ENCODE measurements at places on chromosomes 1 and 21.

DNA sequence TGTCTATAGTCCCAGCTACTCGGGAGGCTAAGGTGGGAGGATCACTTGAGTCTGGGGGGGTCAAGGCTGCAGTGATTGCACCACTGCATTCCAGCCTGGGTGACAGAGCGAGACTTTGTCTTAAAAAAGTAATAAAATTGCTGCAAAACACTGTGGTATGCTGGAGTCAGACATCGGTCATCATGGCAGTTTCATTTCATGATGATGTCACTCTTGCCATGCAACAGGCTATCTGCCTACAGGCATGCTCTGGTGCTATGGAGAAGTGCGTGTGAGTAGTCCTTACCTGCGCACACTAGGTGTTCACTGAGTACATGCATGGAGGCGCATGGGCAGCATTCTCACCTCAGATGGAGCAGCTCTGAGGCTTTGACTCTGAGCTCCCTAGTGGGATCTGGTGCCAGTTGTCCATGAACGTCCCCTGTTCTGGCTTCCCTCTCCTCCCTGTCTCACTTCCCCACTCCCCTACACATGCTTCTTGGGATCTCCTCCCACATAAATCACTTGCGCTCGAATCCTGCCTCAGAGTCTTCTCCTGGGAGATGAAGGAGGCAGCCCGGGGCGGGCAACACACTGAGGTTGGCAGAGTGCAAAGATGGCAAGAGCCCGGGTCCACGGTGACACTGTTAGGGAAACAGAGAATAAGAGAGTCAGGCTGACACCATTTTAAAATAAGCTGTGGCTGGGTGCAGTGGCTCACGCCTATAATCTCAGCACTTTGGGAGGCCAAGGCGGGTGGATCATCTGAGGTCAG lies 10.4 kb upstream of the CELA3B start:
- no peak for DNase-seq

DNA sequence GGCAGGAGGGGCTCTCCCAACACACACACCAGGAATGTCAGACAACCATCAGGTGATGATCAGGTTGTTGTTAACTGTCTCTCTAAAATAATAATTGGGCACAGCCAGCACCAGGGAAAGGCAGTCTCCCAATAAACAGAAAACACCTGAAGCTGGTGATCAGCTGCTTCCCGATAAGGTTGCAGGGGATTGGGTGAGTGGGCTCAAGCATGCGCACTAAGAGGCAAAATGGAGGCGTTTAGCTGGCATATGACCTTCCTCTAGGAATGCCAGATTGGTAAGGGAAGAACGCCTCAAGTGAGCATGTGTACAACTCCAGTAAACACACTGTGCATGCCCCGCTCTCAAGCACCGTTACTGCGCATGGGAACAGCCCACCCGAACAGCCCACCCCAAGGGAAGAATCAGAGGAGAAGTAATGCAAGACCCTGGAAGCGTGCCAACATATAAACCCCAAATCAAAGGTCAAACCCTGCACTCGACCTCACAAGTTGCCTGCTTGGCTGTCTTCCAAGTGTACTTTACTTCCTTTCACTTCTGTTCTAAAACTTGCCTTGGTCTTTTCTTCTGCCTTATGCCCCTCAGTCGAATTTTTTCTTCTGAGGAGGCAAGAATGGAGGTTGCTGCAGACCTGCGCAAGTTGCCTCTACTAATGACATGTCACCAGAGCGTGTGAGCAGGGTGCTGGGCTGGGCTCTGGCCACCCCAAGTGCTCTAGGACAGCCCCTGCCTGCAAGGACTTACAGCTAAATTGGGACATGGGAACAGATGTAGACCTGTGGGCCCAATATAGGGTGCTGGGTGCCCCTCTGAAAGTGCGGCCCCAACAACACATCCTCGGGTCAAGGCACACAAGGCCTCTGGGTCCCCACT lies 200.8 kb downstream of the RHOU start:
- peak; percentile 7 for DNase-seq

DNA sequence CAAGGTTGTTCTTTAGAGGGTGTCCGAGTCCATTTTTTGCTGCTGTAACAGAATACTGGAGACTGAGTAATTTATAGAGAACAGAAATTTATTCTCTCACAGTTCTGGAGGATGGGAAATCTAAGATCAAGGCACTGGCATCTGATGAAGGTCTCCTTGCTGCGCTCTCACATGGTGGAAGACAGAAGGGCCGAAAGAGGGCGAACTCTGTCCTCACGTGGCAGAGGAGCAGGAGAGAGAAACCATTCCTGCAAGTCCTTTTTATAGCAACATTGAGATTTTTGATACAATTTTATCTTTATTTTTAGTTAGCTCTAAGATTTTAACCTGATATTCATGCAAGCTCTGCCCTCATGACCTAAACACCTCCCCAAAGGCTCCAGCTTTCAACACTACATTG lies 48.3 kb downstream of the ATG4C start:
- no peak for DNase-seq

GRCh38 chr1:151060007-151060656 lies at the start of gene MLLT11:
TSS of gene MLLT11 (plus strand) at chr1:151060397. CDS start at chr1:151067225, 6,828 bp downstream.
- no peak for DNase-seq

GRCh38 chr1:69991644-69992043 lies 213.7 kb downstream of the LRRC40 start:
- DNase-seq: no peak

- no peak for DNase-seq
Measured at GRCh38 chr1:53627666-53628065, 111.3 kb downstream of the GLIS1 start.

DNA sequence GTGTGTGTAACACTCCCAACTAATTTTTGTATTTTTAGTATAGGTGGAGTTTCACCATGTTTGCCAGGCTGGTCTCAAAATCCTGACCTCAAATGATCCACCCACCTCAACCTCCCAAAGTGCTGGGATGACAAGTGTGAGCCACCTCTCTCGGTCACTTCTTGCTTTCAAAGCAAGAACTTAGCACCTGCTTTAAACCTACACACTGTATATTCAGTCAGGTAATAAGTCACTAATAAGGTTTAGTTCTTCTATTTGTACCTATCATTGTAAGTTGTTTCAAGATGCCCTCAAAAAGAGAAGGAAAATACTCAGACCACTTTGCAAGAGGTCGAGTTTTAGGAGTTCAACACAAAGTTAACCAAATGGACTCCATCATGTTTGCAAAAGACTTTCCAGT lies 431.3 kb downstream of the MRPL39 start:
- DNase-seq: no peak

DNA sequence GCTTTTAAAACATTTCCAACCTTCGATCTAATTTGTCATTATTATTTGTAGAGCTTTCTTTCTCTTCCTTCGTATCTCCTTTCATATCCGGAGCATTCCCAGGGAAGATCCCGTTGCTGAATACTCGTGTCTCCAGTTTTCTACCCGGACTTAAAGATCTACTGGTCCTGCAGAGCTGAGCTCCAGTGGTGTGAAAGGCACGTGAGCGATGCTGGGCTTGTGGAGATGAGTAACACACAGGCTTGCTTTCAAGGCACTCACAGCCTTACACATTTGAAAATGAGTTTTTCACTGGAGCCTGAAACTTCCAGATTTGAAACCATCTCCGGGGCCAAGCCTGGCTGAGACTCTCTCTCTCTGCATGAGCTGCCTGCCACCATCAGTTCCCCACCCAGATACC lies 428.3 kb downstream of the KIF26B start:
- no peak for DNase-seq

DNA sequence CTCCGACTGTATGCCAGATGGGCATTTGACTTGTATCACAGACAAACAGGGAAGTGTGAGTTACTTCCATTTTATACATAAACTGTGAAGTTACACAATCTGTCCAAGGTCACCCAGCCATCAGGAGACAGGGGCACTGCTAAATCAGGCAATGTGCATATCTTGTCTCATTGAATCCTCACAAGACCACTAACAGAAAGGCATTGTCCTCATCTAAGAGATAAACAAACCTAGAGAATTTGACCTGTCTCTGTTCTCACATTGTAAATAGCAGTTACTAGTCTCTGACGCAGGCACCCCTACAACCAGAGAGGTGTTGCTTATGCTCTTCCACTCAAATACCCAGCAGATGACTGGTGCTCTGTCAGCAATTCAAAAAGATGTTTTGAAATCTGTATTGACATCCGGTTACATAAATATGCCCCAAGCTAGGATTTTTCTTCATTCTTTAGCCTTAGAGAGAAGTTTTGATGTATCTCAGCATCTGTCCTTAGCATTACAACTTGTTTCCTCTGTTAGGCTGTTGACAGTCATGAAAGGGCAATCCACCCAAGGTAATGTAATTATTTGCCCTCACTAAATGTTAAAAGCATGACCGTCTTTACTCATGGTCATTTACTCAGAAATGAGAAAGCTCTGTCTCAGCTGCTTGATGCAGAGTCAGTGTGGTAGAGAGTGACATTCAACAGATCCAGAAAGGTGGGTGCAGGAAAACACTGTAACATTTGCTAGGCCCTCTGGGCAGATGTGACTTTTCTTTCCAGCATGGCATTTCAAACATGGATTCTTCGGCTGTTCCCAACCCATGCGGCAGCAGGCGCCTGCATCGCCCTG lies 51.9 kb upstream of the ZNF326 start:
- DNase-seq: no peak

GRCh38 chr1:10671090-10671489 lies 125.4 kb downstream of the CASZ1 start:
- no peak for DNase-seq

DNA sequence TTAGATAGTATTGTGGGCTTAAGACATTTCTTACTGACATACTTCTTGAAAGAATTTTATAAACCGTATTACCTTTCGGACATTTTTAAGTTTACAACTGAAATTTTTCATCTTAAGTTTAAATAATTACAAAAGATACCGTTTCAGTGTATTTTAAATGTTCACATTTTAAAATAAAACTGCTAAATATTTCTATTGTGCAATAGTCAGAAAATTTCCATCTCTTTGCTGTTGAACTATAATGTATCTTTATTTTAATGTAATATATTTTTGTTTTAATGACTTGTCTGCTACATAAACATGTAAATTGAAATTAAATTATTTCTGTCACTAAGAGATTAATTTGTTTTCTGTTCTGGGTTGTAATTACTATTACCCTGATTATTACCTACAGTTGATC lies 74.2 kb upstream of the KIAA1614 start:
- DNase-seq: no peak

DNA sequence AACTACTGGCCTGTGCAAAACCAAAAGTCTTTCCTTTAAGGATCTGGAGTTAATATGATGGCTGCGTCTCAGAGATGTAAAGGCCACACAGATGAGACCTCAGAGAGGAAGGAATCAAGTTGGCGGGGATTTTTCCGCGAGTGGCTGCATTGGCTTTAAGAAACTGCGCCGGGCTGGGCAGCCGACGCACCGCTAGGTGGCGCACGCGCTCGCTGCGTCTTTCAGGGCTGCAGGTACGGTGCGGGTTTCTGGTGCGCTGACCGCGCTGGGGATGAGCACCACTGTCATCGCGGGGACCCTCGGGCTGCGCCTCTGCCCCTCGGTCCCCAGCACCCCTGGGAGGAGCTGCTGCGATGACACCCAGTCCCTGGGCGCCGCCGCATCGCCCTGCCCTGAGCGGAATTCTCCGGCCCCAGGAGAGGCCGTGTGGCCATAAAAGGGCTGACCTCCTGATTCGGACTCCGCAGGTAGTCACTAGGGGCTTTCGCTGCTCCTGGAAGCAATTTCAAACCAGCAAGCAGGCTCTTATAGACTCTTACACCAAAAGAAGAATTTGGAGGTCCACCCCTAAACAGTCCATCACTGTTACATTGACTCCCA lies 241.0 kb downstream of the KCNJ6 start:
- peak; percentile 30 for DNase-seq

DNA sequence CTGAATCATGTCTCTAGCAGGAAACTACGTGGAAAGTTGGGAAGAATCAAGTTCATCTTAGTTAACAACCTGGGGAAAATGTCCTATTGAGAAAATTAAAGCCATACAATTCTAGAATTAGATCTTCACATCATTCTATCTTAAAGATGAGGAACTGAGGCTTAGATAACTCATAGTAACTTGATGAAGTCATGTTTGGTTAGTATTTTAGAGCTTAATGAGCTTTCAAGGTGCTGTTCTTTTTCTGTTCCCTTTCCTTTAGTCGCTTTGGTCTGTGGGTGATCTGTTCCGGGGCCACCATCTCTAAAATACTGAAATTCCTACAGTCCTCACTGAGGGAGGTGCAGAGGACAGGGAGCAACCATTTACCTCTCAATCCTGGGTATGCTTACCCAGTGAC lies 4.3 kb upstream of the GLUL start:
- DNase-seq: no peak

DNA sequence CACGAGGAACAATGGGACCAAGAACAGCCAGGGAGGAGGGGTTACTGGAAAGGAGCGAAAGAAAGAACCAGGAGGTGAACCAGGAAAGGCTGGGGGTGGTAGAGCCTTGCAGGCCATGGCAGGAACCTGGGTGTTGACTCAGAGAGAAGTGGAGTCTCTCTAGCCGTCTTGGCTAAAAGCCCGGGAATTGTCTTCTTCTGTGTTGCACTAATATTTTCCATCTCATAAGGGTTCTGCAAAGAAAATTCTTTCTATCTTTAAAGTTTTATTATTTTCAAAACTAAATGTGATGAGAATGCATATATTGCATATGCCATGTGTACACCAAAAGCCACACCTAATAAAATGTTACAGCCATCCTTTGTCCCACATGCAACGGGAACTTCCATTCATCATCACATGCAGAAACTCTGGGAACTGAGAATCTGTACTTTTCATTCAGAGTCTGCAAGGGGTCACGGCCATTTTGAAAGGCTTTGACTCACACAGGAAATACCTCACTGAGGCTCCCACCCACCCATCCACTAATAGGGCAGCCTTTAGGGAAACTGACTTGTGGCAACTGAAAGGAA lies 38.0 kb downstream of the ERG start:
- DNase-seq: no peak

GRCh38 chr1:50659107-50659662 lies 235.9 kb upstream of the DMRTA2 start:
- DNase-seq: no peak

DNA sequence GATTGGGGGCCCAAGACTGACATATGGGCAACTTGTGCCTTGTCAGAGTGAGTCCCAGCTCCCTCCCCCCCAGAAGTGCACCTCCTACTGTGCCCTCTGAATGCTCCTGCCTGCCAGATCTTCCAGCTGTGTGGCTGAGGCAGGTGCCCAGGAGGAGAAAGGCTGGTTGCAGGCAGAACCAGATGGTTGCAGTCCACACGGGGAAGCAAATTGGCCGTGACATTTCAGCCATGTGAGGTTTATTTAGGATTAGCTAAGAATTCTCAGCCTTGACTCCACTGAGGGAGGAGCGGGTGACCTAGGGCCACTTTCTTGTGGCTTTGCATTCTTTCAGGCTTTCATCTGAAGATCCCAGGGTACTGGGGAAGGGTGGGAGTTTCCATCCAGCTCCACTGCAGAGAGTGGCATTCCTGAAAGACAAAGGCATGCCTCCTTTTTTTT lies 33.8 kb downstream of the PEX14 start:
- DNase-seq: no peak

- DNase-seq: no peak
Measured at GRCh38 chr21:37912616-37913015, 3.6 kb downstream of the KCNJ6 start.

DNA sequence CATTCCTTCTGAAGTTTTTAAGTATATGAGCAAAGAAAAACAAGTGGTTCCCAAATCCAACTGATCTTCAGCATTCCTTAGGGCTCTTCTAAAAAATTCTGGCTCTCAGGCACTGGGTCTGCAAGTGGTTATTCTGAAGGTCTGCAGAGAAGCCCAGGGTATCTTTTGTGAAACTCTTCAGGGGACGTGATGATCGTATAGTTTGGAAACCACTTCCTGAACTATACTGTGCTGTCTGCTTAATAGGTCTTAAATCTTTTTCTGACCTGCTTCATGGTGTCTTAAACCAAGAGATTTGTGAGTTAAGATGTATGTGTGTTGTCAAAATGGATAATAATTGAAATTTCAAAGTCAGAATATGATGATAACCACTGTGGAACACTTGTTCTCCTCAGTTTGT lies 115.5 kb downstream of the LHX9 start:
- no peak for DNase-seq

- DNase-seq: no peak
Measured at GRCh38 chr1:213519098-213519497, 468.1 kb downstream of the RPS6KC1 start.

All from CD4-positive, alpha-beta T cell treated with Interleukin-6 at 100 ng/mL for 8 hours (primary cell).